ENCODE measurements at places on chromosomes 4 and X.

DNA sequence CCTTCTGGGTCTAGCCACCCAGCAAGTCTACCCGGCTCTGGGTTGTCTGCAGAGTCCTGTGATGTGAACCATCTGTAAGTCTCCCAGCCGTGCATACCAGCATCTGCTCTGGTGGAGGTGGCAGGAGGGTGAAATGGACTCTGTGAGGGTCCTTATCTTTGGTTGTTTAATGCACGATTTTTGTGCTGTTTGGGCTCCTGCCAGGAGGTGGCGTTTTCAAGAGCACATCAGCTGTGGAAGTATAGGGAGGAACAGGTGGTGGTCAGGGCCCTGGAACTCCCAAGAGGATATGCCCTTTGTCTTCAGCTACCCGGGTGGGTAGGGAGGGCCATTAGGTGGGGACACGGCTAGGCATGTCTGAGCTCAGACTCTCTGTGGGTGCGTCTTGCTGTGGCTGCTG is 66.5 kb upstream of the ZFP42 start:
- DNase-seq: no peak

GRCh38 chr4:53349091-53349491 is 16.8 kb downstream of the SCFD2 start:
- peak; percentile 53 for DNase-seq

GRCh38 chr4:8916351-8916885 is 44.8 kb upstream of the HMX1 start:
- no peak for DNase-seq

DNA sequence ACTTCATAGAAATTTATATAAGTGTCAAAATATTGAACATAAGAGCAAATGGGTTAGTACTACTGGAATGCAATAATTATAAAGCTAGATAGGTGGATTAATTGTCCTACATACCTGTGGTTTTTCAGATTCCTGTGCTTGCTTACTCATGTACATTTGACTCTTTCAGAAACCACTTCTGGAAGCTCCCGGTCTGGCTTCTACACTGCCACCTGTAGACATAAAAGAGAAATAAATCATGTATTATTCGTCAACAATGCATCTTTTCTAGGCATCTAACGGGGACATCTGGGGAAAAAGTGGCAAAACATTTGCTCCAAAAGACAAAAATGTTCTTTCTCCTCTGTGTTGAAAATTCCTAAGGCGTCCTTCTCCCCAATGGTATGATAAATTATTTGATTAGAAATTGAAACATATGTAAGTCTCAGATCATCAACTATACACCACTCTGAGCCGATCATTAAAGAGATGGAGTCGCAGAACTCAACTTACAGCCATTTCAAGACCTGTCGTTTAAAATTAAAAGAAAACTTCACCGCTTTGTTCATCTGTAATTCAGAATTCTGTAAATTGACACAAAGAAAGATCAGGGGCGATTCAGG is 648.7 kb upstream of the DIPK2B start:
- peak; percentile 82 for DNase-seq

GRCh38 chr4:158652920-158653319 is 18.8 kb downstream of the C4orf46 start:
- no peak for DNase-seq

GRCh38 chr4:26858947-26859401 is 1.7 kb upstream of the STIM2 start:
- DNase-seq: no peak

DNA sequence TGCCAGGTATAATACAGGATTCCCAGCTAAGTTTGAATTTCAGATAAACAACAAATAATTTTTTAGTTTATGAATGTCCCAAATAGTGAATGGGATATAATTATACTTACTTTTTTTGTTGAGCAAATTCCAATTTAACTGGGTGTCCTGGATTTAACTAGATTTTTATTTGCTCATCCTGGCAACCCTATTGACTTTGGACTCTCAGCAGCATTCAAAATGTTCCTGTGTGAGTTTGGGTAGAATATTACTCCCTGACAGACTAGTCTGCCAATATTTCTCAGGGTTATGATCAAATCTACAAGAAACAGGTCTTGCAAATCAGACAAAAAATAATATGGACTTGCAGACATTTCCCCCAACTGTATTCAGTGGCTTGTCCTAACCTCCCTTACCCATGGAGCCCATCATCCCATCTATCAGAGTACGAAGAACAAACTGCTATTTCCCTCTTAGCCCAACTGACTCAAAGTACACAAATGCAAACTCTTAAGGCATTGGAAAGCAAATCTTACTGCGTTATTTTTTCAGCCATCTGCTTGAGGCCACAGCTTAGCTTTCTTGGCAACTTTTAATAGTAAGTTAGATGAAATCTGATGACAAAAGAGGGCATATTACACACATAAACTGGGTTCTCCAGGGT is 20.7 kb downstream of the SETD7 start:
- DNase-seq: no peak

DNA sequence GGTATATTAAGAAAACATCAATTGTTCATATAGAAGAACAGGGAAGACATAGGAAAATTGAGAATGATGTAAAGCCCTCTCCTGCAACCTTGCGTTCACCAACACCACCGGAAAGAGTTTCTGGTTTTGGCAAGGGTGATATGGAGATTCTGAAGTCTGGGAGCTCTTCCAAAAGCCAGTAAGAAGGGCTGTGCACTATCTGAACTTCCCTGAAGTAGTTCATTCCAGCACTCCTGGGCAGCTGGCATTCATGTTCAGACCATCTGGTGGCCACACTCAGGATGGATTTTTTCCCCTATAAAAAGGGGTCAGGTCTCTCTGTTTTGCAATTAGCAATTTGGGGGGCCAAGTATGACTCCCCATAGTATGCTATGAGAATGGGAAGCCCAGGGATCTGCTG is 15.4 kb upstream of the TLR2 start:
- no peak for DNase-seq

GRCh38 chrX:40872351-40872750 is 137.0 kb upstream of the MED14 start:
- DNase-seq: no peak

DNA sequence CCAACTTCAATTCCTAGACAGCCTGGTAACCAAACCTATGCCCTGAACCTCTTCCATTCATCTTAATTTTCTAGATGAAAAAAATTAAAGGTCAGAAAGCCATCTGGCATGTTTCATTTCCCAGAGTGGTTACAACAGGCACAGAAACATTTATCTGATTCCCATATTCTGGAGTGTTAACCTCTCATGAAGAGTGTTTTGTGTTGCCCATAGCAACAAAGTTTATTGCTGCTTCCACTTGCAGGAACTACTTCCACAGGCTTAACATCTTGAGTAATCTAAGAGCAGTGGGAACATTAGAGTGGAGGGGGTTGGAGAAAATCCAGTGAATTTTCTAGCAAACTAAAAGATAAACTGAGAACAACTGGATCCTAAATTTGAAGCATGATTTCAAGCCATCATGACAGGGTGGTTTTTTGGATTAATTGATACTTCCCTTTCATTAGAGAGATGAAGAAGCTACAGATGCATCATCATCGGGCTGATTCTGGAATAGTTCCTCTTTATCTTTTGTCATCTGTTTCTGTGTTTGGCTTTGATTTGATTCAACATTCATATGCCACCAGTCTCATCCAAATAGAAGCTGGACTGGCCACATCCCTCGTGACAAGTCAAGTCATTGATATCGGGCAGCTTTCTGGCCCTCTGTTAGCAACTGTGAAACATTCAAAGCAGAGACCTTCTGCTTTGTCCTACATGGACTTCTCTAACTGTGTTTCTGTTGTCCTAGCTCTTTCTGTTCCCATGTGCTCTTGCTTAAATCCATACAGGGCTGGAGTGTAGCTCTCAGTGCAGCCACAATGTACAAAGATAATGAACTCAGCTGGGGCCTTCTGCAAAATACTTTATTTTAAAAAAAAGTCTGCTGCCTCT is 167.3 kb downstream of the MID1IP1 start:
- no peak for DNase-seq

- peak; percentile 68 for DNase-seq
Observed at GRCh38 chr4:76090241-76090691, 15.8 kb downstream of the ART3 start.

GRCh38 chr4:67576538-67576937 is 18.0 kb downstream of the STAP1 start:
- DNase-seq: no peak

DNA sequence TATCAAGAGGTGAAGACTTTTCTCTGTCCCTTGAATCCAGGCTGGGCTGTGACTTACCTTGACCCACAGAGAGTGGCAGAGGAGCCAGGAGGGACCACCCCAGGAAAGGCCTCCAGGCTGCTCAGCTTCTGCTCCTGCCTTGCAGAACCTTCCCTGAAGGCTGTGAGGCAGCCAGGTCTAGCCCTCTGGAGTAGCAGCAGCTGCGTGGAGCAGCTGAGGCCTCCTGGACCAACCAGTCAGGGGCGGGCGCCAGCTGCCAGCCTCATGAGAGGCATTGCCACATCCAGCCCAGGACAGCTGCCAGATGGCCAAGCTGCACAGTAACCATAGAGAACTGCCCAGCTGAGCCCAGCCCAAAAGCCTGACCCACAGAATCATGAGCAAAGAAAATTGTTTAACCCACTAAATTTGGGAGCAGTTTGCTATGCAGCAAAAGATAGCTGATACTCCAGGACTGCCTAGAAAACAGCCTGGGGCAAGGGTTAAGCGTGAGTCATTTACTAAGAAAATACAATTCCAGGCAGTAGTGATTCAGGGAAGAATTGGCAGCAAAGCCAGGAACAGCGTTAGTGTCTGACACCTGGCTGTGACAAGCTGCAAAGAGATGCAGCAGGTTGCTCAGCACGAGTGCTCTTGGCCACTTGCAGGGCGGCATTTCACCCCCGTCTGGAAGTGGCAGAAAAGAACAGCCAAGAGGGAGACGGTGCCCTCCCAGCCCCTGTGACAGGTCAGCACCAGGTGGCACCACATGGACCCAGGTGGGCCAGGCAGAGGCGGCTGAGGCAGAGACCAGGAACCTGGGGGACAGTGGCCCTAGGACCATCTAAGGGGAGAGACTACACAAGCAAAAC is 14.7 kb upstream of the PDE6B start:
- DNase-seq: peak; percentile 79

Data from foreskin fibroblast (primary cell).